Upper lobe of left lung (tissue), 6 donors: ENCODE measurements at places on chromosomes 1 and 21. TPM values are rescaled to one million over a fixed set of nuclear protein-coding genes. Genes with fewer than 3 reads are reported as not detected.

DNA sequence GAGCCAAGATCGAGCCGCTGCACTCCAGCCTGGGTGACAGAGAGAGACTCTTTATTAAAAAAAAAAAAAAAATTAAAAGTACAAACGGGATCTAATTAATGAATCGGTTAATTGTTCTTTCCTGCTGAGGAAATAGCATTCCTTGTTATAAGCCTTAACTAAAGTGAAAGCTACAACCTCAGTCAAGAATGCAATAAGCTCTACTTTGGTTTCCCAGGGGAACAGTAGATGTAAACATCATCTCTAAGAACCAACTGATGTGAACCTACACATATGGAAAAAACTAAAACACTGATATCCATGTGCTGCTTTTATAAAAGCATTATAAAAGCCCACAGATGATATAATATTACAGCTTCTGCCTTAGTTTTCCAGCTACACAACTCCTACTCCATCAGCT is 41.9 kb downstream of the LPGAT1 start:
- H3K27ac ChIP-seq: no peak overlapping the region
- H3K4me1 ChIP-seq: no peaks in the 10 kb centered on the region
- H3K27me3 ChIP-seq: no peaks in the 10 kb centered on the region
- DNase-seq: no peak
- H3K4me3 ChIP-seq: no peak overlapping the region

DNA sequence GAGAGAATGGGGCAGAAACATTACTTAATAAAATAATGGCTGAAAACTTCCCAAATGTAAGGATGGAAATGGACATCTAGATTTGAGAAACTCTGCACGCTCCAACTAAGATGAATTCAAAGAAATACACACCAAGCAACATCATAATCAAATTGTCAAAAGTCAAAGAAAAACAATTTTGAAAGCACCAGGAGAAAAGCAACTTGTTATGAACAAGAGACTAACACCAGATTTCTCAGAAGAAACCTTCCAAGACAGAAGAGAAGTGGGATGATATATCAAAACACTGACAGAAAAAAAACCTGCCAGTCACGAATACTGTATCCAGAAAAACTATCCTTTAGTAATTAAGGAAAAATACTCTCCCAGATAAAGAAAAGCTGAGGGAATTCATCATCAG is 208.6 kb upstream of the SAMSN1 start:
- no peak overlapping the region for H3K4me3 ChIP-seq
- H3K27ac ChIP-seq: no peak overlapping the region
- no peaks in the 10 kb centered on the region for H3K36me3 ChIP-seq
- H3K27me3 ChIP-seq: no peaks in the 10 kb centered on the region
- no peak for DNase-seq

Gene ARHGEF10L
- total RNA-seq: 48.6 TPM

DNA sequence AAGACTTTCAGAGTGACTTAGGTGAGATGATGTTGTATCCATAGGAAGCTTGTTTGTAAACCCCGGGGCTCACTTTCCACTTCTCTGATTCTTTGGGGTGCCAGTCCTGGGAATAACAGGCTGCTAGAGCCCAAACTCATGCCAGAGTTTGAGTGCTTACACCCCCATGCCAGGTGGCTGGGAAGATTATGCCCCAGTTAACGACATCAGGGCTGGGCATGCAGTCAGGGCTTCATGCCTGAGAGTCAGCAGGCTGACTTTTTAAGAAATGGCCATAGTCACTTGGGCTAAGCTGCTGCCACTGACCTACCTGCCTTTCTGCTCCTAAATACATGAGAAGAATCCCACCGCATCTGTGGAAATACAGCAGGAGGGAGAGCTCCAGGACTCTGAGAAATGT is 425.6 kb upstream of the VAMP3 start:
- no peaks in the 10 kb centered on the region for H3K4me1 ChIP-seq
- H3K4me3 ChIP-seq: no peak overlapping the region
- H3K27ac ChIP-seq: no peak overlapping the region
- no peak for DNase-seq
- H3K27me3 ChIP-seq: no peaks in the 10 kb centered on the region

Gene MORC3
- 51.3 TPM for total RNA-seq

DNA sequence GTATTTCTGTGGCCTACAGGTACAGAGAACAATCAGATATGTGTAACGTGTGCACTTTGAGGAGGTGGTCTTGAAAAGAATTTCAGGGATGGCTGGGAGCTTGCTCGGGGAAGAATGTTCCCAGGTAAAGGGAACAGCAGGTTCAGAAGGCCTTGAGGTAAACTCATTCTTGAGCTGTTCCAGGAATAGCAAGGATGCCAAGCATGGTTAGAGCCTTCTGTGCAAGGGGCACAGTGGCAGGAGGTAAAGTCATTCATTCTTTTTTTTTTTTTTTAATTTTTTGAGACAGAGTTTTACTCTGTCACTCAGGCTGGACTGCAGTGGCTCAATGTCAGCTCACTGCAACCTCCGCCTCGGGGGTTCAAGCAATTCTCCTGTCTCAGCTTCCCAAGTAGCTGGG is 10.0 kb downstream of the UBE4B start:
- H3K27me3 ChIP-seq: no peaks in the 10 kb centered on the region
- H3K4me3 ChIP-seq: no peak overlapping the region
- no peak for DNase-seq
- H3K36me3 ChIP-seq: peaks cover 11% of the 10 kb centered on the region
- H3K27ac ChIP-seq: no peak overlapping the region
- peaks cover 11% of the 10 kb centered on the region for H3K4me1 ChIP-seq

Gene TIPRL
- total RNA-seq: 7.2 TPM

GRCh38 chr1:205127646-205128045 is 5.9 kb upstream of the RBBP5 start:
- DNase-seq: no peak
- no peak overlapping the region for H3K27ac ChIP-seq
- no peaks in the 10 kb centered on the region for H3K27me3 ChIP-seq
- no peak overlapping the region for H3K4me3 ChIP-seq

DNA sequence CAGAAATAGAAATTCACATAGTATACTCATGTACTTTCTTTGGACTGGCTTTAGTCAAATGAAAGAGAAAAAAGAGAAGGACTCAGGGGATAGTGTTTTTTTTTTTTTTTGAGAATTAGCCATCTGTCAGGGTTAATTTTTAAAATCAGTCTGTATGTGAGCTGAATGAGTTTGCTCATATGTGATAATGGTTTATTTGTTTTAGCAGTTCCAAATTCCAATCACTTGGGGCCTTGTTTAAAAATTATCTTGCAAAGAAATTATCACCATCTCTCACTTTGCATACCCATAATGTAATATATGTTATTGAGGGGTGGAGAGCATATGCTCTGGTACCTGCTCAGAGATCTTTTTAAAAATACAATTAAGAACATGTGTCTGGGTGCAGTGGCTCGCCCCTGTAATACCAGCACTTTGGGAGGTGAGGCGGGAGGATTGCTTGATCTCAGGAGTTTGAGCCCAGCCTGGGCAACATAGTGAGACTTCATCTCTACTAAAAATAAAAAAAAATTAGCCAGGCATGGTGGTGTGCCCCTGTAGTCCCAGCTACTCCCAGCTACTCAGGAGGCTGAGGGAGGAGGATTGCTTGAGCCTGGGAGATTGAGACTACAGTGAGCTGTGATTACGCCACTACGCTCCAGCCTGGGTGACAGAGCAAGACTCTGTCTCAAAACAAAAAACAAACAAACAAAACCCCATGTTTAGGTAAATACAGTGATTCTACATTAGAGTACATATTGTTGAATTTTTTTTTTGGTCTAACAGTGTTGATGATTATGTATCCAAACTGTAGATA is 19.7 kb downstream of the GNAI3 start:
- no peak for DNase-seq
- no peaks in the 10 kb centered on the region for H3K27me3 ChIP-seq
- H3K4me3 ChIP-seq: no peak overlapping the region
- H3K27ac ChIP-seq: no peak overlapping the region
- H3K36me3 ChIP-seq: no peaks in the 10 kb centered on the region

Gene DLGAP3
- 0.57 TPM for total RNA-seq

GRCh38 chr1:96980448-96980847 is 258.9 kb downstream of the PTBP2 start:
- H3K4me1 ChIP-seq: no peaks in the 10 kb centered on the region
- H3K4me3 ChIP-seq: no peak overlapping the region
- H3K27me3 ChIP-seq: no peaks in the 10 kb centered on the region
- H3K27ac ChIP-seq: no peak overlapping the region
- DNase-seq: no peak

DNA sequence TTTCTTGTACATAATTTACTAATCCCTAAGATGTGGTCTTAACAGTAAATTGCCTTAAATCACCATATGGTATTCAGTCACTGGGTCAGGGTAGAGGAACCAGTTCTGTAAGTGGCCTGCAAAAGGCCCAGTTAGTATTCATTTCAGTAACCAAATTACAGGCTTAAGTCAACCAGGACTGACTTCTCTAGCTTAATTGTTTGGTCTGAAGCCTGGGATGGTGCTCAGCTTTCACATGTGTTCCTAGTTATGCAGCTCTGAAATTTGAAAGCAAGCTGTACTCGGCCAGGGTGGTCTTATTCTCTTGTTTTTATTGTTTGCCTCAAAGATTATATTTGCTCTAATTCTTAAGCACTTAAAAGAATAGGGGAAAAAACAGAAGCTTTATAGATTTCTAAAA is 144.6 kb downstream of the MAGI3 start:
- no peak for DNase-seq
- H3K27ac ChIP-seq: no peak overlapping the region
- no peaks in the 10 kb centered on the region for H3K4me1 ChIP-seq
- no peaks in the 10 kb centered on the region for H3K36me3 ChIP-seq
- no peaks in the 10 kb centered on the region for H3K27me3 ChIP-seq
- no peak overlapping the region for H3K4me3 ChIP-seq

- no peaks in the 10 kb centered on the region for H3K36me3 ChIP-seq
- no peak for DNase-seq
- no peaks in the 10 kb centered on the region for H3K4me1 ChIP-seq
- H3K27me3 ChIP-seq: no peaks in the 10 kb centered on the region
Measured at GRCh38 chr1:214844319-214844718, 238.2 kb upstream of the KCNK2 start.

Gene ITLN2
- total RNA-seq: 21.4 TPM

DNA sequence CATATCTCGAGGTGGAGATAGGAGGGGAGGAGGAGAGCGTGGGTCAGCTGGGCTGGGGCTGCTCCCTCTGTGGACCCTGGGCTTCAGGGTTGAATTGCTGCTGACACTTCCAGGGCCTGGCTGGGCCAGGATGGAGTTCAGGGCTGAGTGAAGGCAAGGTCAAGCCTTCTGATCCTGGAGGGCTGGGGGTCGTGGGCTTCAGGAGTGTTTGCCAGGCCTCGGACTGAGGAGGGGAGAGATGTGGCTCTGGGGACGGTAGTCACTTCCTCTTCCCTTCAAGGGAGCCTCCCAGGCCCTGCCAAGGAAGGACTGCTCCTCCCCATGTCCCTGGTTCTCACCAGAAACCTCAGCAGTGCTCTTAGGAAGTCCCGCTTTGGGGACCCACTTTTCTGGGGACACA is 12.1 kb upstream of the FAM131C start:
- no peak overlapping the region for H3K4me3 ChIP-seq
- no peaks in the 10 kb centered on the region for H3K27me3 ChIP-seq
- H3K4me1 ChIP-seq: peaks cover 4% of the 10 kb centered on the region

Gene TMPRSS15
- total RNA-seq: not detected

Gene CLDN8
- total RNA-seq: 1.6 TPM

GRCh38 chr1:12756768-12757413 is 10.9 kb downstream of the CFAP107 start:
- H3K27me3 ChIP-seq: no peaks in the 10 kb centered on the region
- no peak overlapping the region for H3K4me3 ChIP-seq
- H3K4me1 ChIP-seq: no peaks in the 10 kb centered on the region
- H3K27ac ChIP-seq: no peak overlapping the region

DNA sequence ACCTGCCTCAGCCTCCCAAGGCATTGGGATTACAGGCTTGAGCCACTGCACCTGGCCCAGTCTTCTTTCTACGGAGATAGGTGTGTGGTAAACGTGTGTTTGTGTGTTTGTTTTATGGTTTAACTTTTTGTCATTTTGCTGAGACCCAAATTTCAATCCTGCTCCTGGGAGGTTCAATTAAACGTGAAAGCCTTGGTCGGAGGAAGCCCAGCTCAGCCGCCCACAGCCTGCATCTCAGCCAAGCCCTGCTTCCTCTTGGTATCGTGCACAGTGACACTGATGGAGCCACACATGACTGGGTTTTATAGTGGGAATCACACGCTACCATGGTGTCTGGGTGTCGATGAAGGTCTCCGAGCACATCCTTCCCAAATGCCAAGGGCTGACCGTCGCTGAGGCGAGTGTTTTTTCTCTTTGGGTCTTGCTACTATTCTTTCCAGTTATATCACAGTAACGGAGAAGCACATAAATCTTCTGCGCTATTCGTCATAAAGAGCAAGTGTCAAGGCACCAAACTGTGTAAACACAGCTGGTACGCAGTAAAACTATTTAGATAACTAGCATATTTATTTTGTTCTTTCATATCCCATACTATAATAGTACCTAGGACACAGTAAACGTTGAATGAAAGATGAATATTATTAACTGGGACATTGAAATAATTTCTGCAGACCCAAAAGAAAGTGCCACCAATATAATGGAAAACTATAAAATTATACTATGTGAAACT is 39.3 kb downstream of the HLCS start:
- no peaks in the 10 kb centered on the region for H3K36me3 ChIP-seq
- H3K4me1 ChIP-seq: no peaks in the 10 kb centered on the region
- H3K27me3 ChIP-seq: no peaks in the 10 kb centered on the region
- no peak overlapping the region for H3K27ac ChIP-seq

Gene WNT3A
- total RNA-seq: 19.6 TPM

Gene MRAP
- not detected for total RNA-seq

- no peaks in the 10 kb centered on the region for H3K27me3 ChIP-seq
- H3K4me3 ChIP-seq: no peak overlapping the region
- no peaks in the 10 kb centered on the region for H3K4me1 ChIP-seq
- no peak overlapping the region for H3K27ac ChIP-seq
- no peaks in the 10 kb centered on the region for H3K36me3 ChIP-seq
Measured at GRCh38 chr1:51927029-51927428, 48.5 kb upstream of the NRDC start.
